WTC11 (cell line): ENCODE measurements at places on chromosomes 13 and 19. TPM values are rescaled to one million over a fixed set of nuclear protein-coding genes. Genes with fewer than 3 reads are reported as not detected.

NCR1 gene
- 4.3 to 7.9 TPM (median 7.2 TPM) in 3 replicates for total RNA-seq

DNA sequence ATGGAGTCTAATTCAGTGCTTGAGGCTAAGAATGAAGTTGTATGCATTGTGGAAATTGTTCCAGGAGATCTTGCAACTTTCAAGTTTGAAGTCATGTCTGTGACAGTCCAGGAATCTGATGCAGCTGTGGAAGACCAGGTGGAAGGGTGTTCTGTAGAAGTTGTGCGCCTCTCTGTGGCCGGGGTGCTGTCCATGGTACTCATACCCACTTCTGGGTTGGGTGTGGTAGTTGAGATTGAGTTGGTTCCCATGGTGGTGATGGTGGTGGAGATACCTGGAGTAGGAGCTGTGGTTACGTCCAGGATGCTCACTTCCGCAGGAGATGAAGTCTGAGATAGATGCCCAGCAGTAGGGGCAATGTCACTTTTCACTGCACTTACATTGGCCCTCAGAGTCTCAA is 44.3 kb downstream of the MUC16 start:
- DNase-seq: no peak

GRCh38 chr13:39571502-39572092 is 31.4 kb downstream of the LHFPL6 start:
- no peak for DNase-seq

- no peak for DNase-seq
Observed at GRCh38 chr13:37534181-37534580, 64.4 kb downstream of the POSTN start.

GRCh38 chr13:66162470-66162869 is 1067.7 kb downstream of the PCDH9 start:
- no peak for DNase-seq

GRCh38 chr13:70630247-70630646 is 522.0 kb upstream of the KLHL1 start:
- DNase-seq: no peak
